Dermis microvascular lymphatic vessel endothelial cell (primary cell): ENCODE measurements at places on chromosomes 16 and 17. TPM values are rescaled to one million over a fixed set of nuclear protein-coding genes. Genes with fewer than 3 reads are reported as not detected.

- DNase-seq = peak; percentile 72
Observed at GRCh38 chr17:50953831-50954601, 87.9 kb upstream of the TOB1 start.

DNA sequence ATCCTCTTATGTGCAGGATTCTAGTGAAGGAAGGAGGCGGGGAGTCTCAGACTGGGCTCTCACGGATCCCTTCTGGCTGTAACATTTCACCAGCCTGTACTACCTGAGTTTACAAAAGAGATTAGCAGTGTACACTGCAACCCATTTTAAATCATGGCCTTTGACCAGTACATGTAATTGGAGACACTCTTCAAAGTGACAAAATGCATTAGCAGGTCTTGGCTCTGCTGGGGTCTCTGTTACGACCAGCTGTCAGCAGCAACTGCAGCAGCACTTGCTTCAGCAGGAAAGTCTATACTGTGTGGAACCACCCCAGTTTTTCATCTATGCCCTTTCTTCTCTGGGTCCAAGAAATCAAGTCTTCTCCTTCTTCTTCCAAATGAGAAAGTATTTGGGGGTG is 322.8 kb upstream of the ASIC2 start:
- DNase-seq = no peak

- no peak for DNase-seq
Observed at GRCh38 chr16:75152635-75153034, 4.3 kb downstream of the ZFP1 start.

GRCh38 chr17:3043737-3044365 is 19.6 kb downstream of the OR1D5 start:
- DNase-seq = no peak

DNA sequence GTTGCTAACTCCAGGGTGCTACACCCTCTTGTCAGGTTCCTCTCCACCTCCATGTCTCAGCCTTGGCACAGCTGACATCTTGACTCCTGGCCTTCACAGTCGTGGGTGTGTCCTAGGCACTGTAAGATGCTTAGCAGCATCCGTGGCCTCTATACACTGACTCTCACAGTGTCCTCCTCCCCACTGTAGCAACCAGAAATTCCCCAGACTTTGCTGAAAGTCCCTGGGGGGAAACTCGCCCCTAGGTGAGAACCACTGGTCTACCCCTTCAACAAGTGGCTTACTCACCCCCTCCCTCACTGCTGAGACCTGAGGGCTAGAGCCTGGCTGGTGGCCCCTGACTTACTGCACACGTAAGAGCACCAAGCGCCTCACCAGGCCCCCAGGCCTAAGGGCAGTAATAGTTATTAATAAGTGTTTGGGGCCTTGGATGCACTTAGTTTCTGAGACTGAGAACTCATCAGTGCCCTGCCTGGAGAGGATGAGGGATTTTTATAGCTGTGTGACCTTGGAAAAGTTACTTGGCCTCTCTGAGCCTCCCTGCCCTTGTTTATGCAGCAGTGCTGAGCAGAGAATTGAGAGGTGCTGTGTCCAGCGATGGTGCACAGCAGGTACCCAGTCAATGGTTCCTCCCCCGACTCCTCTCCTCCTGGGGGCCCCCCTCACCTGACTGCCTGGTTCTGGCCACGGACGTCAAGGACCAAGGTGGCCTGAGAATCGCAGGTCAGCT is 67.1 kb downstream of the RMI2 start:
- no peak for DNase-seq

DNA sequence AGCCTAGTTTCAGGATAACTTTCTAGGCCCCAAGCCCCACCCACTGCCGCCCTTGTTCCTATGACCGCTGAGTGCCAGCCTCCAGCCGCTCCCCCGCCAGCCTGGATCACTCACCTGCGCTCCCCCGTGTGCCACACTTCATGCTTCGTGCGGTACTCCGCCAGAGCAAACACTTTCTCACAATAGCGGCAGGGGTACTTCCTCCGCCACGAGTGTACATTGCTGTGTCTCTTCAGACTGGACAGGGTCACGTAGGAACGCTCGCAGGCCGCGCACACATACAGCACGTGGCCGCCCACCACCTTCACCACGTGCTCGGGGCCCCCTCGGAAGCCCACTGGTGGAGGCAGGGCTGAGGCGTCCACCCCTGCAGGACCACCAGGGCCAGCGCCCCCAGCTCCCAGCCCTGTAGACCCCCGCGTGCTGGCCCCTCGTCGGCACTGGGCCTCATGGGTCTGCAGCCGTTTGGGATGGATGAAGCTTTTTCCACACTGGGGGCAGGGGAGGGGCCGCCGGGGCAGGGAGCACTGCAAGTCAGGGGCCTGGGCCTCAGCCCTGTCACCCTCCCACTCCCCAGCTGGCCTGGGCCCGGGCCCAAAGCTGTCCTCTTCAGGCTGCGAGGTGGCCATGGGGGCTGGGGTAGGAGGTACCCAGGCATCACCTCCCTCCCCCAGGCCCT is 13.7 kb downstream of the ZBTB4 start:
- no peak for DNase-seq

GRCh38 chr17:50596191-50597037 is 35.9 kb downstream of the CACNA1G start:
- no peak for DNase-seq

DNA sequence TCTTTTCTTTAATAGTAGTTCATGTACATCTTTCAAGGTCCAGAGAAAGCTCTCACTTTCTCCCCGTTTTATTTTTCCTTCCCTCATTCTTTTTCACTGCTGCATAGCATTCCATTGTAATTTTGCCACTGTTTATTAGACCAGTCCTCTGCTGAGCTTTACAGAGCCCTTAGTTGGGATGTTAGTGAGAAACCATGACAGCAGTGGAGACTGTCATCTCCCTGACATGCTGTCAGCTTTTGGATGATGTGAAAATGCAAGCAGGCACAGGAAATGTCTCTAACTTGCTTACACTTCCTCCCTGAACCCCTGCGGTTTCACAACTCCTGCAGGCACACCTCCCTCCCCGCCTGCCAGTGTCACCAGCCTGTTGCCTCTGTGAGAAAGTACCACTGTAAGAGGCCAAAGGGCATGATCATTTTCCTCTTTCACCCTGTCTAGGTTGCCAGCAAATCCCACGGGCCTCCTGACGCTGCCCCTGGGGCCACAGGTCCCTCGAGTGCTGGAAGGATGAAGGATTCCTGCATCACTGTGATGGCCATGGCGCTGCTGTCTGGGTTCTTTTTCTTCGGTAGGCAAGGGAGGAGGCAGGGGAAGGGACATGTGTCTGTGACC is at the start of gene ITGAL:
TSS of gene ITGAL (plus strand) at position 415 of the 615 bp plus-strand sequence. CDS start at position 511, 96 bp downstream.
- no peak for DNase-seq

DNA sequence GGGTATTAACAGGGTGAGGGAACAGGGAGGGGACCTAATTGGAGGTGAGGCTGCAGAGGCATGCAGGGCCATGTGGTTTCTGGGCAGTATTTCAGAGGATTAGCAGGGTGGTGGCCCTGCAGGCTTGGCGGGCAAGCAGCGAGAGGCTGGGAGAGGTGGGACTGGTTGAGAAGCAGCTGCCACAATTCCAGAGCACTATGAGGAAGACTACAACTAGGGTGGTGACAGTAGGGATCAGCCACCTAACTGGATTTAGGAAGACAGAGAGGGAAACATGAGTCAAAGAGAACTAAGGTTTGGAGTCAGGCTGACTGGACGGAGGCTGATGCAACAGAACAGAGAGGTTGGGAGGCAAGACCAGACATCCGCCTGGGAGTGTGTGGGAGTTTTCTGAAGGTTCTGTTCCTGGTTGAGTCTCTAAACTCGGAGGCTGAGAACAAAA is 12.3 kb downstream of the ALOXE3 start:
- no peak for DNase-seq

- DNase-seq = no peak
Observed at GRCh38 chr17:69560987-69561441, 146.5 kb downstream of the MAP2K6 start.

GRCh38 chr17:65057531-65058090 is 1.1 kb upstream of the GNA13 start:
- DNase-seq = peak; percentile 99

GRCh38 chr16:82384017-82384416 is 214.0 kb upstream of the MPHOSPH6 start:
- DNase-seq = no peak

DNA sequence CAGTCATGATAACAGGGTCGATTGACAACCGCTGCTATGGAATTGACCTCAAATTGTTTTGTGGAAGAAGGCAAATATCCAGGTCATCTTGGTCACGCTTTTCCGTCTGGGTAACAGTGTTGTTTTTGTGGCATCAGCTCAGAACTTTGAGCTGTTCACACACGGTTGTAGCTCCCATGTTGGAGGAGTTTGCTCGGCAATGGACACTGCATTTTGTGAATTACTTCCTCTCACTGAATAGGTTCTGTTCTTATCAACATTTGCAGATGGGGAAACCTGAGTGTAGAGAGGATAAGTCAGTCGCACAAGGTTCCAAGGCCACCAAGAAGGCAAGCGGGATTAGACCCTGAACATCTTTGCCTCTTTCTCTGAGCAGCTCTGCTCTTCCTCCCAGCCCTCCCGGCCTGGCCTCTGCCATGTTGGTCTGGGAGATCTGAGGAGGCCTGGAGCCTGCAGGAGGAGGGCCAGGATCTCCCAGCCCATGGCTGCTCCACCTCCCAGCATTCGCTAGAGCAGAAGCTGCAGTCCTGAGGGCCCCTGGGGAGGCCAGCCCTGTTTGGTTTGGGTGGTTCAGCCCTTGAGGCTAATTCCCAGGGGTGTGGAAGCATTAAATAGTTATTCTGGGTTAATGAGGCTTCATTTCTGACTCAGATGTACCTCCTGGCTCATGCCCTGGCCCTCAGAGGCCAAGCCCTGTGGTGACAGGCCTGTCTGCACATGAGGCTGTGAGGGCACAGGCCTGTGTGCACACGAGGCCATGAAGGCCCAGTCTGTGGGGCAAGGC is 154.1 kb upstream of the PLCG2 start:
- DNase-seq = peak; percentile 85

The TMEM235 gene
- under 0.01 and 0.51 TPM in 2 replicates for total RNA-seq

The WNT9B gene
- total RNA-seq = not detected in 2 replicates

The CEP295NL gene
- total RNA-seq = 0.64 and 2.3 TPM in 2 replicates

The RTN4RL1 gene
- 0.25 and 0.26 TPM in 2 replicates for total RNA-seq

The SF3B3 gene
- 62.3 and 82.3 TPM in 2 replicates for total RNA-seq

The TBC1D3B gene
- total RNA-seq = 0.64 and 2.0 TPM in 2 replicates

The RNF222 gene
- total RNA-seq = under 0.01 TPM in 1 of 2 replicates, not detected in the other

The TP53TG3C gene
- not detected in 2 replicates for total RNA-seq

The C16orf95 gene
- total RNA-seq = 2.0 and 2.8 TPM in 2 replicates

The GAST gene
- total RNA-seq = not detected in 2 replicates

The MAP3K14 gene
- total RNA-seq = 1.4 and 1.9 TPM in 2 replicates

The DCAF7 gene
- total RNA-seq = 25.3 and 36.0 TPM in 2 replicates

The NPEPPS gene
- 62.9 and 78.0 TPM in 2 replicates for total RNA-seq

The PRKCB gene
- not detected in 2 replicates for total RNA-seq
